ENCODE measurements at places on chromosomes 6 and 20.

DNA sequence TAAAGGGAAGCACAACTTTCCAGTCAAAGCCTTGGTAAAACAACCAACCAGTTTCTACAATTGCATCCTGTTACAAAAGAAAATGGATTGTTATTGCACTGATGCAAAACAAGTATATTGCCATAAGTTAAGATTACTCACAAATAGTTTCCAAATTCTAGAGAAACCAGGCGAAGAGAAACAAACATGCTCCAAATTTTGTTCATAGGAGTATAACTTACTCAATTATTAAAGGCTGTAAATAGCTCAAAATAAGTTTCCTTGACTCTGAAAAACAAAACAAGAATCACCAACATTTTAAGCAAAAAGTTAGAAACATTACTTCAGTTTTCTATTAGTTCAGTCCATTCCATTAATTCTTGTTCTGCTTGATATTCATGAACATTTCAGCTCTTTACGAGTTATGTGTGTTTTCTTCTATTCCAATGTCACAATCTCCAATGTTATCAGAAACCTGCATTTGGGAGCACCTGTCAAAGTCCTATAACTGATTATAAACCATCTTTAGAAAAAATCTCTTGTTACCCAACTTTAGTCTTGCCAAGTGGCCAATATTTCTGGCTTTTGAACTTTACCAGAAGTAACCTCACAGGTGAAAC, 137.9 kb upstream of the THBS2 start:
- H3K27ac ChIP-seq: no peak overlapping the region
- H3K27me3 ChIP-seq: no peaks in the 10 kb centered on the region
- no peak overlapping the region for H3K4me3 ChIP-seq
- no peaks in the 10 kb centered on the region for H3K36me3 ChIP-seq
- no peak for DNase-seq

GRCh38 chr6:34484899-34485298, 19.0 kb downstream of the PACSIN1 start:
- no peaks in the 10 kb centered on the region for H3K36me3 ChIP-seq
- no peaks in the 10 kb centered on the region for H3K27me3 ChIP-seq
- no peak overlapping the region for H3K27ac ChIP-seq
- H3K4me1 ChIP-seq: no peaks in the 10 kb centered on the region
- H3K4me3 ChIP-seq: no peak overlapping the region

GRCh38 chr20:53920647-53921245, 149.6 kb downstream of the BCAS1 start:
- H3K4me3 ChIP-seq: no peak overlapping the region
- peaks cover 16% of the 10 kb centered on the region for H3K4me1 ChIP-seq
- H3K36me3 ChIP-seq: no peaks in the 10 kb centered on the region
- no peaks in the 10 kb centered on the region for H3K27me3 ChIP-seq
- DNase-seq: no peak

- no peak overlapping the region for H3K27ac ChIP-seq
- H3K4me1 ChIP-seq: peaks cover 44% of the 10 kb centered on the region
- DNase-seq: no peak
- H3K4me3 ChIP-seq: no peak overlapping the region
- H3K27me3 ChIP-seq: no peaks in the 10 kb centered on the region
These were observed 10.3 kb downstream of the ZMYND8 start for GRCh38 chr20:47346172-47346571.

DNA sequence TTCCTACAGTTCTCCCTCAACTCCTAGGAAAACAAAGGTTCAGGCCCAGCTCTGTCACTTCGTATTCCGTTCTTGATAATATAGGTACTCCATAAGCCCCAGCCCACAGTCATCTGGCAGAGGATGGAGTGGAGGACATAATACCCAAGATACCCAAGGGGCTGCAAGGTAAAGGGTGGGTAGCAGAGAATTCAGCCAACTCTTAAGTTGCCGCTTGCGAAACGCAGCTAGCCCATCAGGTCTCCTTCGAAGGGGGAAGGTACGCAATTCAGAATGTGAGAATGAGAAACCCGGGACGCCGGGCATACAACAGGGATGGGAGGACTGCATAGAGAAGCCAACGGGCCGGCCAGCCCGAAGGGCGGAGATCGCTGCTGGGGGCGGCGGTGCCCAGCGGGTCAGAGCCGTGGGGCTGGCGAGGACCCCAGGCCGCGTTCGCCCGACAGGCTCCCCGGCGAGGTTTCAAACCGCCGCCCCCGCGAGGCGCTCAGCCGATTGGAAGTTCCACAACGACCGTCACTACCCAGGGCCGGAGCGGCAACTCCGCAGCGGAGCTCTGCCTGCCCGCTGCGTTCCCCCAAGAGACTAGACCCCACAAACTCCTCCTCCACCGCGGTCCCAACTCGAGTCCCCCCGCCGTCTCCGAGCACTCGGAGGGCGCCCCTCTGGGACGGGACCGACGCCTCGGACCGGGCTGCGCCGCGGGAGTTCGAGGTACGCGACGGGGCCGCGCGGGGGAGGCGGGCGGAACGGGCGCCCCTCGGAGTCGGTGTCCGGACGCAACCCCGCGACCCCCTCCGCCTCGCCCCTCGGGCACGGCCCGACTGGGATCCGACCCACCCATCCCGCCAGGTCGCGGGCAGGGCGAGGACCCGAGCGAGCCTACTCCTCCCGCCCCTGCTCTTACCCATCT, 911 bp downstream of the CDK19 start:
- DNase-seq: peak; percentile 44
- peaks cover 37% of the 10 kb centered on the region for H3K4me1 ChIP-seq
- peak overlapping the region; percentile 83 for H3K27ac ChIP-seq
- no peaks in the 10 kb centered on the region for H3K27me3 ChIP-seq
- H3K36me3 ChIP-seq: no peaks in the 10 kb centered on the region

GRCh38 chr6:139713900-139714506, 339.6 kb upstream of the CITED2 start:
- H3K27me3 ChIP-seq: no peaks in the 10 kb centered on the region
- no peaks in the 10 kb centered on the region for H3K4me1 ChIP-seq
- no peak for DNase-seq
- H3K36me3 ChIP-seq: no peaks in the 10 kb centered on the region

- H3K4me3 ChIP-seq: no peak overlapping the region
- no peak overlapping the region for H3K27ac ChIP-seq
- H3K27me3 ChIP-seq: no peaks in the 10 kb centered on the region
- no peaks in the 10 kb centered on the region for H3K4me1 ChIP-seq
These were observed 48.5 kb upstream of the CCDC167 start for GRCh38 chr6:37548067-37548674.

DNA sequence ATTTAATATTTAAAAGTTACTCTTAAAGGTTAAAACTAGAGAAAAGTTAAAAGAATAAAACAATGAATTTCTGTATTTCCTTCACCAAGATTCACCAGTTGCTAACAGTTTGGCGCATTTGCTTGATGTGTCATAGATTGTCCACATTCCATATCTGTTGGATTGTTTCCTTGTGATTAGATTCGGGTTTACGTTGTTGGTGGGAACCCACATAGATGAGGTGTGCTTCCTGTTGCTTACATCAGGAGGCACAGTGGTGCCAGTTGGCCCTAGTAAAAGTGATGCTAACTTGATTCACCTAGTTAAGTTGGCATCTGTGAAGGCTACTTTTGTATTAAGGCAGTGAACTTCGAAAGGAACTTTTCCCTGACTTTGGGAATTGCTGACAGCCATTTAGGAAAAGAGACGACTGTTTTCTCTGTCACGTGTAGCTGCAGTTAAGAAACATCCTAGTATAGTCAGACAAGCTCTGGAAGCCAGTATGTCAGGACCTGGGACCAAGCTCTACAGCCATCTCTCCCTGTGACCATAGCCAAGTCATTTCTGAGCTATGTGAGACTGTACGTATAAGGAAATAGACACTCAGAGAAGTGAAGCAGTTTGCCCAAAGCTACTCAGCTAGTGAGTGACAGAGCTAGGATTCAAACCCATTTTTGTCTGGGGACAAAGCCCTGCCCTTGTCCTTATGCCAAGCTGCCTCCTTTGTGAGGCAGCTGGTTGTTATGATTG, 49.0 kb downstream of the PPARD start:
- H3K36me3 ChIP-seq: no peaks in the 10 kb centered on the region
- DNase-seq: peak; percentile 57
- H3K4me1 ChIP-seq: no peaks in the 10 kb centered on the region
- no peak overlapping the region for H3K4me3 ChIP-seq
- no peak overlapping the region for H3K27ac ChIP-seq

GRCh38 chr20:45969712-45970634, 2.0 kb downstream of the ZNF335 start:
- H3K36me3 ChIP-seq: peaks cover 36% of the 10 kb centered on the region
- H3K4me1 ChIP-seq: peaks cover 3% of the 10 kb centered on the region
- H3K27me3 ChIP-seq: no peaks in the 10 kb centered on the region
- no peak overlapping the region for H3K4me3 ChIP-seq

GRCh38 chr6:6411115-6411514, 90.7 kb upstream of the F13A1 start:
- peaks cover 6% of the 10 kb centered on the region for H3K4me1 ChIP-seq
- H3K27ac ChIP-seq: no peak overlapping the region
- DNase-seq: no peak
- no peak overlapping the region for H3K4me3 ChIP-seq

DNA sequence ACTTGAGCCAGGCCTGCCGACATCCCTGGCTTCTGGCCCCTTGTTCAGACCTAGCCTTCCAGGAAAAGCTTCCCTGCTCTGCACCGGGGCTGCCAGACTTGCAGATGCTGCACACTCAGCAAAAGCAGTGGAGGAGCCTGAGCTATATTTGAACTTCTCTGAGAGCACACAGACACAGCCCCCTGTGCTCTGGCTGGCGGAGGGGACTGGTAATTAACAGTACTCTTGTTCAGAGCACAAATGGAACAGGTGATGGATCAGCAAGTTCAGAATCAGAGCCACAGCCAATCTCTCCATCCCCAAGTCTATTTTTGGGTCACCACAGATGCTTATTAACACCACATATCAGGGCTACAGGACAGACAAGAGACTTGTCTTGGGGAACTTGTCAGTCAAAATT, 27.6 kb upstream of the RIMS4 start:
- H3K36me3 ChIP-seq: no peaks in the 10 kb centered on the region
- no peak overlapping the region for H3K27ac ChIP-seq
- no peak overlapping the region for H3K4me3 ChIP-seq
- DNase-seq: no peak

- no peaks in the 10 kb centered on the region for H3K36me3 ChIP-seq
- no peak overlapping the region for H3K27ac ChIP-seq
- peaks cover 63% of the 10 kb centered on the region for H3K27me3 ChIP-seq
- no peak overlapping the region for H3K4me3 ChIP-seq
These were observed 190.6 kb upstream of the TCF21 start for GRCh38 chr6:133698272-133698671.

DNA sequence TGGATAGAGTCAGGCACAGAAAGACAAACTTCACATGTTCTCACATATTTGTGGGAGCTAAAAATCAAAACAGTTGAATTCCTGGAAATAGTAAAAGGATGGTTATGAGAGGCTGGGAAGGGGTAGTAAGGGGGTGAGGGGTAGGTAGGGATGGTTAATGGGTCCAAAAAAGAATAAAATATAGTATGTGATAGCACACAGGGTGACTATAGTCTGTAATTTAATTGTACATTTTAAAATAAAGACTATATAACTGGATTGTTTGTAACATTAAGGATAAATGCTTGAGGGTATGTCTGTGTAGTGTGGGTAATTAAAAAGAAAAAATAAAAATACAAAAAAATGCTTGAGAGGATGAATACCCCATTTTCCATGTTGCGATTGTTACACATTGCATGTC, 9.9 kb downstream of the SRSF6 start:
- DNase-seq: no peak
- peaks cover 32% of the 10 kb centered on the region for H3K36me3 ChIP-seq
- no peak overlapping the region for H3K4me3 ChIP-seq
- no peak overlapping the region for H3K27ac ChIP-seq
- H3K4me1 ChIP-seq: no peaks in the 10 kb centered on the region
- no peaks in the 10 kb centered on the region for H3K27me3 ChIP-seq

- H3K27ac ChIP-seq: no peak overlapping the region
- H3K4me1 ChIP-seq: peaks cover 3% of the 10 kb centered on the region
- no peak for DNase-seq
These were observed 56.1 kb upstream of the CCN6 start for GRCh38 chr6:111997853-111998208.

- H3K27ac ChIP-seq: no peak overlapping the region
- H3K27me3 ChIP-seq: no peaks in the 10 kb centered on the region
- peaks cover 25% of the 10 kb centered on the region for H3K4me1 ChIP-seq
- no peak overlapping the region for H3K4me3 ChIP-seq
- H3K36me3 ChIP-seq: no peaks in the 10 kb centered on the region
- no peak for DNase-seq
These were observed 26.0 kb downstream of the TFEB start for GRCh38 chr6:41709375-41709774.

- no peak overlapping the region for H3K27ac ChIP-seq
- H3K4me1 ChIP-seq: no peaks in the 10 kb centered on the region
- H3K27me3 ChIP-seq: no peaks in the 10 kb centered on the region
- H3K4me3 ChIP-seq: no peak overlapping the region
These were observed 1348.2 kb upstream of the GJE1 start for GRCh38 chr6:140784573-140784972.

GRCh38 chr6:38187811-38188590, 368.5 kb downstream of the ZFAND3 start:
- H3K36me3 ChIP-seq: peaks cover 2% of the 10 kb centered on the region
- H3K27ac ChIP-seq: no peak overlapping the region
- no peak overlapping the region for H3K4me3 ChIP-seq
- no peak for DNase-seq
- H3K27me3 ChIP-seq: no peaks in the 10 kb centered on the region
- H3K4me1 ChIP-seq: no peaks in the 10 kb centered on the region

- no peak for DNase-seq
- H3K36me3 ChIP-seq: no peaks in the 10 kb centered on the region
- H3K27me3 ChIP-seq: no peaks in the 10 kb centered on the region
- no peaks in the 10 kb centered on the region for H3K4me1 ChIP-seq
These were observed 28.1 kb upstream of the AKAP7 start for GRCh38 chr6:131107151-131107550.

GRCh38 chr6:81002126-81002525, 750.4 kb downstream of the TENT5A start:
- no peaks in the 10 kb centered on the region for H3K36me3 ChIP-seq
- H3K27ac ChIP-seq: no peak overlapping the region
- no peak overlapping the region for H3K4me3 ChIP-seq
- no peaks in the 10 kb centered on the region for H3K27me3 ChIP-seq

DNA sequence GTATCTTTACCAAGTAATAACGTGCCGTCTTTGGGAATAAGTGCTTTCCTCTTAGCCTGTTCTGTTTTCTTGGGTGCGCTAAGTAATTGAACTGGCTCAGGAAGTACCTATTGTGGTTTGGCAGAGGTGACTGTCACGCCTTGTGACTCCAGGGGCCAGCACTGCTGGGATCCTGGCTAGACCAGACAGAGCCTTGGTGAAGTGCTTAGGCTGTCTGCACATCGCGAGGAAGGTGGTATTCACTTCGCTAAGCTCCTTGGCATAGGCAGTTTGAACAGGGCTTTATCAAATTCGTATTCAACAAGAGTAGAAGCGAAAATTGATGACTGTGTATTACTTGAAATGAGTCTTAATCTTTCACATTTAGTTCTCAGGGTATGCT, 17.6 kb downstream of the PRDM1 start:
- H3K4me1 ChIP-seq: peaks cover 17% of the 10 kb centered on the region
- DNase-seq: no peak
- no peak overlapping the region for H3K4me3 ChIP-seq
- peaks cover 1% of the 10 kb centered on the region for H3K27me3 ChIP-seq

GRCh38 chr6:21402368-21402767, 191.2 kb upstream of the SOX4 start:
- DNase-seq: no peak
- no peak overlapping the region for H3K27ac ChIP-seq
- H3K36me3 ChIP-seq: no peaks in the 10 kb centered on the region
- no peaks in the 10 kb centered on the region for H3K27me3 ChIP-seq
